ENCODE measurements at places on chromosomes 5 and 9.

DNA sequence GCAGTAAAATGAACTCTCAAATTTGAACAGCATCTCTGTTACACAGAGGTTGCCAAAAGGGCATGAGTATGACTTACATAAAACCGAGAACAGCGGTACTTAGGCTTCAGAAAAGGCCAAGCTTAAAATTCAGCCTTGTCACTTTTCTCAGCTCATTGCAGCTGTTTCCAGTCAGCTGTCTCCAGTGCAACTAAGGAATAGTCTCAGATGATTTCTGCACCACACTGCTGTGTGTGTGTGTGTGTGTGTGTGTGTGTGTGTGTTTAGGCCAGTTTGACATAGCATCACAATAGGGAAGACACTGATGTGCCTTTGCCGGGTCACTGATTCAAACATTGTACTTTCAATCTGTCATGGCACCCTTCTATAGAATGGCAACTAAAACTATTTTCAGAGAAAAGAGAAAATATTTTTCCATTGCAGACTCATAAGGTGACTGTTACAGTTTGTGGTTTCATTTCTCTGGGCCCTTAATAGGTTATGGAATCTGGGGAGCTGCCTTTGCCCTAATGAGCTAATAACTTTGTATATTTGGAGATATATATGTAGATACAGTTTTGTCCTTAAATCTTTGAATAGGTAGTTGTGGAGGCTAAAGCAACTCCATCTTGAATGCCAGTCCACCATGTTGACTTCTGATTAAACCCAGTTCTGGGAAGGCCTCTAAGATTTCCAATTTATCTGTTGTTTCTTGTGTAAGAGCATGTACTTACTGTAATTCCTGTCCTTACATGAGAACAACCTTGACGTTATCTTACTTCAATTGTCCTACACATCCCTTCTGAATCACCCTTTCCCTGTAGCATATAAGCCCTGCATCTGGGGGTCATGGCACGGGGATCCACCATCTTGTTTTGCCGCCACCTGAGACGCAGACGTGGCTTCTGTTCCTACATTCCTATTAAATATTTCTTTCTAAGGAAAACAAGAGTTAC, 4.5 kb downstream of the LSM11 start:
- no peak for DNase-seq

DNA sequence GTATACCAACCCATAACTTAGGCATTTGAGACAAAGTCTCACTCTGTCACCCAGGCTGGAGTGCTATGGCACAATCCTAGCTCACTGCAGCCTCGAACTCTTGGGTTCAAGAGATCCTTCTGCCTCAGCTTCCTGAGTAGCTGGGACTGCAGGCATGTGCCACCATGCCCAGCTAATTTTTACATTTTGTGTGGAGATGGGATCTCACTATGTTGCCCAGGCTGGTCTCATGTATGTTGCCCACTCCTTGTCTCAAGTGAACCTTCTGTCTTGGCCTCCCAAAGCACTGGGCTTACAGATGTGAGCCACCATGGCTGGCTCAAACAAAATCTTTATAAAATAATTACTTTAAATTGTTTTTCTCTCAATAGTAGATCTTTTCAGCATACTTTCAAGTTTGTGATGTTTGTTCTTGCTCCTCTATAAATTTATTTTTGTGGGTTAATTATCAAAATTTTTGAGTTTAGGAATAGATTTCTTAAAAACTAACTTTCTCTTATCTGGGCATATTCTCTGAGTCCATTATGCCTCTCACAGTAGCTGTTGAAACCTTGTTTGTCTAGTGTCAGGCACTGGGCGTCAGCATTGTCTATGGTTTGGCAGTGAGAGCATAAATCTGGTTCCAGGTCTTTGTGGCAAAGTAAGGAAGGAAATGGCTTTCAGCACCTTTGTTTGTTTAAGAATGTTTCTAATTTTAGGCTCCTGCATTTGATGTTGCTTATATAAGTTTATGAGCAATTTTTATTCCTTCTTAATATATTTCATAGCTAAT, 38.7 kb downstream of the NLN start:
- no peak for DNase-seq

DNA sequence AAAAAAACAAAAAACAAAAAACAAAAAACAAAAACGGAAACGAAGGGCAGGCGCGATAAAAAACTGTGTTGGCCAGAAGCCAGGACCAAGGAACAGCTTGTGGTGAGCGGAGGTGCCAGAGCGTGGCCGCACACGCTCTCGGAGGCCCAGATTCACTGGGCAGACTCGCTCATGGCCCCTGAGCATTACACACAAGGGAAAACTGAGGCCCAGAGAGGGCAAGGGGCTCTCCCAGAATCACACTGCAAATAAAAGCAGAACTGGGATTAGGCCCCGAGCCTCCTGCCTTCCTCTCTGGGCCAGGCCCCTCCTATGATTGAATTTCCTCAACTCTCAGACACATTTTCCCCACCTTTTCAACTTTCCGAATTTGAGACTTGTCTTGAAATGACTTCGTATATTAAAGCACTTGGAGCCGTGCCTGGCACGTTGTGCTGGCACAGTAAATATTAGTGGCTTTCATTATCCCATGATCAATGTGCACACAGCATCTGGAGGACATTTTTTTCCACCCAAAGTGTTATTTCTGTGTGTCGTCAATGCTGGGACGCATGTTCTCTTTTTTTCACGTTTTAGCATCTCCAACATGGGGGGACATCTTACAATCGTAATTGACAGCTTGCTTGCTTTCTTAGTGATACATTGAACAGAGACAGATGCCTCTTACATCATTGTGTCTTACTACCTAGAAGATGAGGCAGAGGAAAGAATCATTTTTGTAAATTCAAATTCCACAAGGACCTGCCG, 7.4 kb downstream of the FIBCD1 start:
- no peak for DNase-seq

- no peak for DNase-seq
These were observed 15.0 kb upstream of the NEURL1B start for GRCh38 chr5:172626031-172626581.

GRCh38 chr5:13985731-13986418, 41.4 kb upstream of the DNAH5 start:
- no peak for DNase-seq

DNA sequence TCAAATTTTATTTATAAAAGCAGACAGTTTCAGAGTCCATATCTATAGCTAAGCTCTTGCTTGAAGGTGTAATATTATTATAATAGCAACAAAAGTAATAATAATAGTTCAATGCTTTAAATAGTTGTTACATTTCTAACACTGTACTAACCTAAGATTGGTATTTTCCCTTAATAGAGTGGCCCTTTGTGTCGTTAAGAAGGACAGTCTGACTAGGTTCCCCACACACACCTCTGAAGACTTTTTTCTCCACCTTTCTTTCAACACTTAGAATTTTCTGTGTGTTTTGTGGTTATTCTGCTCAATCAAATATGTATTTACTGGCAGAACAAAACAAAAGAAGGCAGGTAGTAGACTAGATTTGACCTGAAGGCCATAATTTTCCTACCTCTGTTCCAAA, 223.2 kb upstream of the ACO1 start:
- DNase-seq, result no peak

DNA sequence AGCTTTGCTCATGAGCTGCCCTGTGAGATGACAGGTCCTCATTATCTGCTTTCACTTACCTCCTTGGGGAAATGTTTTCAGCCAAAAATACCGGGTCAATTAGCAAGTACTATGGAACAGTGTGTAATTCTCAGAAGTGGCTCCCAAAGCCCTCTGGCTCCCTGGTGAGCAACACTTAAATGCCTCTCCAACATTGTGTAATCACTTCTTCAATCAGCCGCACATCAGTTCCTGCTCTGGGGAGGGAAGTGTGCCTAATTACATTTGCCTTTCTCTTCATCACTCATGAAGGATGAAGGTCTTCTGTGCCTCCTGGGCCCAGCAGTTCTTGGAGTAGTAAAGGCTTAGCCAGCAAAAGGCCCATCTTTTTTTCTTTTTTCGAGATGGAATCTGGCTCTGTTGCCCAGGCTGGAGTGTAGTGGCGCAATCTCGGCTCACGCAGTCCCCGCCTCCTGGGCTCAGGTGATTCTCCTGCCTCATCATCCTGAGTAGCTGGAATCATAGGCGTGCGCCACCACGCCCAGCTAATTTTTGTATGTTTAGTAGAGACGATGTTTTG, 23.1 kb downstream of the NIM1K start:
- peak; percentile 41 for DNase-seq

DNA sequence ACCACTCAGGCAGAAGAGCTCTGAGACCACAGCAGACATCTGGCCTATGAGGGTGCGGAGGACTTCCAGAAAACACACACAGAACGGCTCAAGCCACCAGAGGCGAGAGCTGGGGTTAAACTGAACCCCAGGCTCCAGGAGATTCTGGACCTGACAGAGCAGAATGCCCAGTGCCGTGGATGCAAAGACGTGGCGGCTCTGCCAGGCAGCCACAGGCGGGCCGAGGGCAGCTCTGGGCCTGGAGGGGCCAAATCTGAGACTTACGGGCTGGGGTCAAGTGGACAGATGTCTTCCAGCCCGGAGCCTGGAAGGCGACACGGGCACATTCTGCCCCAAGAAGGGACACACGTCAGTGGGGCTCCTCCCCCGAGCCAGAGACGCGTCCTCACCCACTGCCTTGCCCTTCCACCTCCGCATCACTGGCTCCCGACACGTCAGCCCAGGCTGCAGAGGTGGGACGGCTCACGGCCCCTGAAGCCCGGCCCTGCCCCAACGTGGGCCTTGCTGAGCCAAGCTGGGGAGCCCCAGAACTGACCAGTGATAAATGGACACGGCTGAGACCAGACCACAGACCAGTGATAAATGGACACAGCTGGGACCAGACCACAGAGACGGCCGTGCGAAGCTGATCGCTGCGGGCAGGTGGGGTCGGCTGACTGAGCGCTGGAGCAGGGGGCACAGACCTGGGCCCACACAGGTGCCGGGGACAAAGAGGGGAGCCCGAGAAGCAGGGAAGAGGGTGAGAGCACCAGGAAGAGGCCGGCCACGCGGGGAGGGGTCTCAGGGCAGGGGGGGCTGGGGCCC, 40.9 kb upstream of the NSMF start:
- no peak for DNase-seq

DNA sequence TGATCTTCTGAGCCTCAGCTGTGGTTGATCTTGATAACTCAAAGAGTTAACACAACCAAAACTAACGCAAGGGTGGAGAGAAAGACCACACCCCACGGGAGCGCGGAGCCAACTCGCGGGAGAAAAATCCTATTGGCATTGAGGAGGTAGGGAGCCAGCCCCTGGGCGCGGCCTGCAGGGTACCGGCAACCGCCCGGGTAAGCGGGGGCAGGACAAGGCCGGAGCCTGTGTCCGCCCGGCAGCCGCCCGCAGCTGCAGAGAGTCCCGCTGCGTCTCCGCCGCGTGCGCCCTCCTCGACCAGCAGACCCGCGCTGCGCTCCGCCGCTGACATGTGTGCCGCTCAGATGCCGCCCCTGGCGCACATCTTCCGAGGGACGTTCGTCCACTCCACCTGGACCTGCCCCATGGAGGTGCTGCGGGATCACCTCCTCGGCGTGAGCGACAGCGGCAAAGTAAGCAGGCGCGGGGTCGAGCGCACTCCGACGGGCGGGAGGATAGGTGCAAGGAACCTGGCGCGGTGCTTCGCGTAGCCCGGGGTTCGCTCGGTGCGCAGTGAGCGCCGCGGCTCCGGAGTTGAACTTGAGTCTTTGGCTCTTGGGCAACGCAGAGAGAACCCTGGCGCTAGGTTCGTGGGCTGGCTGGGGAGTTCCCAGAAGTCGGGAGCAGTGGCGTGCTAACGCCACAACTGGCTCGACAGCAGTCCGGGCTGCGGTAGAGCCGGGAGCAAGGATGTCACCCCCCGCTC, at the start of gene GDA:
Gene GDA, plus strand, starts transcription at position 210 of the 745 bp plus-strand sequence. Its CDS starts 120 bp downstream, at position 330.
- no peak for DNase-seq

DNA sequence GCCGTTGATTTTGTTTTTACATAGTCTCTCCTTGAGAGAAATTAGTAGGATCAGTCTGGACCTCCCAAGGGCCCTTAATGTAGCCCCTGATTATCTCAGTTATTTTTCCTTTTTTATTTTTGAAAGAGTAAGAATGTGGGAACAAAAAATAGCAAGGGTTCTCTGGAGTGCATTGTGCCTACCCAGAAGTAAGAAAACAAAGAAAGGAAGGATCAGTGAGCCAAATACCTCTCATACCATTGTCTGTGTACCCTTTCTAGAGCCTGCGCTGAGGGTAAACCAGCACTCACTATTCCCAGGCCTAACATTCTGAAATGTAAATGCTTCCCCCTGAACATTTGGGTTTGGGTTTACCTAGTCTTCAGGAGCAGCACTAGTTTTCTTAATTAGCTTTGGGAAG, 213.0 kb upstream of the TARS1 start:
- DNase-seq, result no peak

DNA sequence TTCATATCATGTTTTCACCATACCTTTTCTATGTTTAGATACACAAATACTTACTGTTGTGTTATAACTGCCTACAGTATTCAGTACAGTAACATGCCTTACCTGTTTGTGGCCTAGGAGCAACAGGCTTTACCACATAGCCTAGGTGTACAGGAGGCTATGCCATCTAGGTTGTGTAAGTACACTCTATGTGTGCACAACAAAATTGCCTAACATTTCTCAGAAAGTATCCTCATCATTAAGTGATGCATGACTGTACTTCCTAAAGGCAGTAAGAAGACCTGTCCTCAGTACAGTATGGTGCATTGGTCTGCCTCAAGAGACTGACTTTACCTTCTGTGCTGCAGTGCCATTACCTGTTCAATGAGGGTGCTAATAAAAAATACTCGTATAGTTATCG, 7.9 kb downstream of the TXN start:
- DNase-seq, result no peak

- no peak for DNase-seq
These were observed 1466.7 kb upstream of the CDH9 start for GRCh38 chr5:28505121-28505520.

DNA sequence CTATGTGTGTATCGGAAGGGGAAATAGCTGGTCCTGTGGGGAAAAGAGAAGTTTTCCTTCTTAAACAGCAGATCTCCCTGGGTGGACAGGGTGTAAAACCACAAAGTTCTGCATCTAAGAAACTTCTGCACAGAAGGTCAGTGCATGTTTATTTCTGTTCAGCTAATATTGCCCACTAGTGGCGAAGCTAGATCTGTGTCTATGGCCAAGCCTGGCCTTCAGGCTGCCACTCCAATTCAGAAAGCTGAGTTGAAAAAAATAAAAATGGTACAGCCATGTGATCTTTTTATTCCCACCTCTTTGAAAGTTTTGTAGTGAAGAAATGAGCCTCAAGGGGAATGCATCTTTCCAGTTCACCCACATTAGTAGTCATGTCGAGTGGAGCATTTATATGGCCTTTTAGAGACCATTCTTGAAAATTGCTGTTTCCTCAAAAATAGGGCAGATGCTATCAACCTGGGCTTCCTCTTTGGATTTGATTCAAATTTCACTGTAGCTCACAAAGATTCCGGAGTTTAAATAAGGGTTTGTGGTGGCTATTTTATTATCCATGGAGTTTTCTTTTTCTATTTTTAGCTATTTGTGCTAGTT, 488.0 kb downstream of the PRELID2 start:
- no peak for DNase-seq
